Stromal cell of bone marrow (primary cell): ENCODE measurements at places on chromosomes 1 and 21.

GRCh38 chr1:93595743-93596142, 85.9 kb downstream of the BCAR3 start:
- no peak for DNase-seq

GRCh38 chr21:41873005-41873404, 6.1 kb downstream of the PRDM15 start:
- DNase-seq = no peak

GRCh38 chr1:24293392-24294227, 25.5 kb upstream of the GRHL3 start:
- DNase-seq = no peak

DNA sequence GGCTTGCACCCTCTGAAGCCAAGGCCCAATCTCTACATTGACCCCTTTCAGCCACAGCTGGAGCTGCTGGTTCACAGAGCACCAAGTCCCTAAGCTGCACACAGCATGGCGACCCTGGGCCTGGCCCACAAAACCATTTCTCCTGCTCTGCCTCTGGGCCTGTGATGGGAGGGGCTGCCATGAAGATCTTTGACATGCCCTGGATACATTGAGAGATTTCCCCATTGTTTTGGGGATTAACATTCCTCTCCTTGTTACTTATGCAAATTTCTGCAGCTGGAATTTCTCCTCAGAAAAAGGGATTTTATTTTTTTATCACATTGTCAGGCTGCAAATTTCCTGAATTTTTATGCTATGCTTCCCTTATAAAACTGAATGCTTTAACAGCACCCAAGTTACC, 235.8 kb downstream of the COL11A1 start:
- DNase-seq = no peak
